ENCODE measurements at places on chromosomes 2 and 18. TPM values are rescaled to one million over a fixed set of nuclear protein-coding genes. Genes with fewer than 3 reads are reported as not detected.

DNA sequence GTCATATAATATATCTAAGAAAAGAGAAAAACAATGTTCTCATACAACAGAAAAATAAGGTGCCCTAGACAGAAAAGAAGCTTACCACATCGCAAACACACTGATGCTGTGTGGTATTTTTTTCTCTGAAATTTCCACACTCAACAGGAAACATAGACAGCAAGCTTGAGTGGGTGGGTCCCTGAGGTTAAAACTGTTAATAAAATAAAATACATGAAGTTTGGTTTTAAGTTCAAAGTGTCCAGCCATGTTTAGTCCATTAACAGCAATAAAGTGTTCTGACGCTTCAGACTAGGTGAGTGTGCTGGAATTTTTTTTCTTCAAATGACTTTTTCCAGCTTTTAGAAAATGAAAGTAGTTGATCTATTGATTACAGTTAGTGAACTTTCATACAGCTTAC, 83.3 kb upstream of the EPB41L5 start:
- no peak for DNase-seq

DNA sequence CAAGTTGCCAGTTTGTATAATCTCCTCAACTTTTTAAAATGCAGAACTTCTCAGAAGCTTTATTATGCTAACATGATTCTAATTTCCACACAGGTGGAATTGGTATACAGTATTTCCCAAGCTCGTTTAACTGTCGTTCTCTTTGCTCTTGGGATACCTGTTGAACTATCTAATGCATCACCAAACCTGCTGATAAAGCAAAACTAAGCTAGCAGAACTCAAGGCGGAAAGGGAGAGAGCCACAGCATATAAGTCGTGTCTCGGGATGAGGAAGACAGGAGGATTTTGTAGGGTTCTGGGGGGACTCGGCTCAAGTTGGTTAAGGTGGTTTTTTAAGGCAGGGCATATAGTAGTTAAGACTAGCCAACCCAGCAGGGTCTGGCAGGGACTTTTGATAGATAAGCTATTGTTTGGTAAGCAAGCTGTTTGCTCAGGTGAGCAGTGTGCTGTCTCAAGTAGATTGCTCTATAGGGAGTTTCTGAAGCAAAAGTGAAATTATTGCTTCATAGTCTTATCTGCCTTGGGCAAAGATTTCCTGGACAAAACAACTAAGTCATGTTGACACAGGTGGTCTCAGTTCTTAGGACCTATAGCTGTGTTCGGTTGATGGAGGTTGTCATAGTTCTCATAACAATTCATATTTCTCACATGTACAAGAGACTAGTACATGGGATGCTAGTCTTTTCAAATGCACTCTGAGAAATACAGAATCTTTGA, 28.2 kb upstream of the CHRNA1 start:
- no peak for DNase-seq

KCNJ3 gene
- total RNA-seq = 2.0 TPM

DNA sequence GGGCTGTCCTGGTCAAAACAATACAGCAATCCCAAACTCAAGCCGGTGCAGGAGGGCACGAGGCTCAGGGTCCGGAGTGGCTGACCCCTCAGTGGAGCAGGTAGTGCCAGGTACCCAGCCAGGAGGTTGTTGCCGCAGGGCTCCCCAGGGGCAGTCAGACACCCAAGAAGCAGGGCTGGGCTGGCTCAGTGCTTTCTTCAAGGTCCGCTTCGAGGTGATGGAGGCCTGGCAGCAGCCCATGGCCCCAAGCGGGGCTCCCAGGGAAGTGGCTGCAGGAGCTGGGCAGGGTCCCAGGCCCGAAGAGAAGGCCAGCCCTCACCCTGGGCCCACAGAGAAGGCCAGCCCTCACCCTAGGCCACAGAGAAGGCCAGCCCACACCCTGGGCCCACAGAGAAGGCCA, 55.3 kb upstream of the COPS8 start:
- DNase-seq = no peak

GRCh38 chr18:36658611-36659010, 170.2 kb downstream of the TPGS2 start:
- DNase-seq = no peak

DNA sequence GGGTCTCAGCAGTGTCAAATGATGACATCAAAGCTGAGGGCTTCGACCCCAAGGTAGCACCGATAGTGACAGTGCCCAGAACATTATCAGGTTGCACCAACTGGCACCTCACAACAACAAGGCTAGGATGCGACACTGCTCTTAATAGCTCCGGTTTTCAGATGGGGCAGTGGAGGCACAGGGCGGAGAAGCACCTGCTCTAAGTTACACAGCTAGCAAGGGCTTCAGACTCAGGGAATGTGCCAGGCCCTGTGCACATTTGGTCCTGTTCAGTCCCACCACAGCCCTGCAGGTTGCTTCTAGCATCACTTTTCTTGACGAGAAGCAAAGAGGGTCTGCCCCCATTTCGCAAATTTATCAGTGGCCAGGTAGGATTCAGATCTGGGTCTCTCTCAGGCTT, 74.1 kb downstream of the DGKD start:
- no peak for DNase-seq

GRCh38 chr2:215966951-215967350, 46.4 kb downstream of the MREG start:
- no peak for DNase-seq

DNA sequence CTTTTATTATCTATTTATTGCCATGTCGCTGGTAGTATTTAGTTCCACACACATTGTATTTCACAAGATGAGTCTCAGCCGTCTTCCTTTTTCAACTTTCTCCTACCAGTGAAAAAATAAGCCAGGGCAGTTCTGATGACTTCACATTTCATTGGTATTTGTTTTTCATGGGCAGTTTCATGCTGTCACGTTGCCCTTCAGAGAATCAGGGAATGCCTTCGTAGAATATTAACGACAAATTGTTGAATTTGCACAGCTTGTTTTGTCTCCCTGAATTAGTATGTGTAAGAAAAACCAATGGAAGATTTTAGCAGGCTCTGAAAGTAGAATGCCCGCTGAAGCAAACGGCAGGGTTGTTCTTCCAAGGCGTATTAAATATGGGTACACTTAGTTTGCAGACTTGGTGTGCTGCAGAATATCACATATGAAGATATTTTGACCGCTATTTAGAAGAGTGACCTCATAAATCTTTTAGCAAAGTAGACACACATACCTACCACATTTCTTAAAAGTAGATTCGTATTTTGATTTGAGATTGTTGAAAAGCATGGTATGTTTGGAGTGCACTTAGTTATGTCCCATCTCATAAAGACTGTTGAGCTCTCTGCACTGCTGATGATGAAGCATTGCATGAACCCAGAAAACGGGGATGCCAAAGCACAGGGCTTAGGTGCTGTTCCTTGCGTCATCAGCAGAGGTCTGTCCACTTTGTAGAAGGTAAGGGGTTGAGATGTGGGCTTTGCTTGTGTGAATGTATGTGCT, 2.9 kb downstream of the NEDD4L start:
- no peak for DNase-seq

- no peak for DNase-seq
Observed at GRCh38 chr2:221518935-221519625, 53.0 kb downstream of the EPHA4 start.

SDC1 gene
- total RNA-seq = 0.42 TPM

DNA sequence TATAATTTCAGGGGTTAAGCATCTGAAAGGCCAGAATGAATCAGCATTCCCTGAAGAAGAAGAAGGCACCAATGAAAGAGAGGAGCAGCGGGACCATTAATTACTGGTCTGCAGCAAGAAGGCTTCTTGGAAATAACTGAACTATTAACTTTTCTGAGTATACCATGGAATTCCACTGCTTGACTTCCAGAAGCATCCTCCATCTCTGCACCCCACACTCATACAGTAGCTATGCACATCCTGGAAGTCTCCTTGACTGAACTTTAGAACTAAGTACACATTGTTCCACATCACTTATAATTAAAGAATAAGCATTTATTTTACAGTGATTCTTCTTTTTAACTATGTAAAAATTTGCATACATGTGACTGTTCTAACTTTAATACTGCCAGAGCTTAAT, 131.5 kb downstream of the PPP1R1C start:
- no peak for DNase-seq

DSG1 gene
- total RNA-seq = 0.77 TPM

GRCh38 chr2:230849633-230850357, 14.9 kb upstream of the ITM2C start:
- DNase-seq = peak; percentile 67

DNA sequence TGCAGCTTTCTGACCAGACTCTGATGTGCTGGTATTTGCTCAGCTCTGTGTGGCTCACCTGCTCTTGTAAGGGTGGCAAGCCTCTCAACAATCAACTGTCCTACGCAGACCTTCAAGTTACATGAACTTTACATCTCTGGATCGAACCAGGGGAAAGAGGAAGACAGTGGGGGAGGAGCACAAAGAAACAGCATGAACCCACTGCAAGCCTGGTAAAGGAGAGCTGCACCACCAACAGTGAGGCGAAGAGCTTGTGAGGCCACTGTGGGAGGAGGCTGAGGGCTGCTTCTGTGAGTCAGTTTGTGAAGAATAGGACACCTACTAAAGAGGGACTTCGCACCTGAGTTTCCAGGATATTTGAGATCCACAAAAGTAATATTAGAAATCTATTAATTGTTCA, 18.8 kb upstream of the FAM110C start:
- DNase-seq = no peak

DNA sequence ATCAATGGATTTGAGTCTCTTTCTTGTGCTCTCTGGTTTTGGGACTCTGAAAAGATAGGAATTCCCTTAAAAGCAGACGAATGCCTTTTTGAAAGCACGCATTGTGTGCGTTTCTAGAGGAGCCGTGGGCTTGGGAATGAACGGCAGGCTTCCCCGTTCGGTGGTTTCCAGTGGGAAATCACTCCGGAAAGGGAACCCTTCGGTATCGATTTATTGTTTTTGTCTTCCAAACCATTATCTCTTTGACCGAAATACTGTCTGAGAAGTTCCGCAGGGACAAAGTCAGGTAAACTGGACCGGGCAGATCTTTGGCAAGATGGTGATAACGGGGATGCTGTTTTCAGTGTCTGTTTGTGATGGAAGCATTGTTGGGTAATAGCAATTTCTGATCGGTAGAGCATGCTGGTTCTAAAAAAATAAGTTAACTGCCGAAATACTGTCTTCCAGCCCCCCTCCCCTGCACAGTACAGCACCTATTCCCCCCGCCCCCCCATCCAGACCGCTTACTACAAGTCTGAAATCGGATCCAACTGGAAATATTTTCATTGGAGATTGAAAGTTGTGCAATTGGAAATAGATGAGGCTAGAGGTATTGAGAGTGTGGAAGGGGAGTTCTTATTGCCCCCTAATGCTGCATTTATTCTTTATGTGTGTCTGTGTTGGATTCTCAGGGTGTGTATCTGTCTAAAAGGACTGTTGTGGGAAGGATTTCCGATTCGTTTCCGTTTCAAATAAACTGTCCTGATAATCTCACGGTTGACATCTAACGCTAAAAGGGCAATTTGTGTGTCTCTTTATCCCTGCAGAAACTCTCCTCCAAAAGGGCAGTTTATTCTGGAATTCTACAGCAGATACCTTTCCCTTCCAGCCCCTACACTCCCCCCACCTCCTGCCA, 635 bp downstream of the SETBP1 start:
- DNase-seq = no peak

- no peak for DNase-seq
Observed at GRCh38 chr2:98893911-98894321, 42.1 kb downstream of the CRACDL start.

GRCh38 chr2:201854221-201854801, 48.0 kb downstream of the CDK15 start:
- DNase-seq = no peak

HNMT gene
- total RNA-seq = 11.0 TPM

DNA sequence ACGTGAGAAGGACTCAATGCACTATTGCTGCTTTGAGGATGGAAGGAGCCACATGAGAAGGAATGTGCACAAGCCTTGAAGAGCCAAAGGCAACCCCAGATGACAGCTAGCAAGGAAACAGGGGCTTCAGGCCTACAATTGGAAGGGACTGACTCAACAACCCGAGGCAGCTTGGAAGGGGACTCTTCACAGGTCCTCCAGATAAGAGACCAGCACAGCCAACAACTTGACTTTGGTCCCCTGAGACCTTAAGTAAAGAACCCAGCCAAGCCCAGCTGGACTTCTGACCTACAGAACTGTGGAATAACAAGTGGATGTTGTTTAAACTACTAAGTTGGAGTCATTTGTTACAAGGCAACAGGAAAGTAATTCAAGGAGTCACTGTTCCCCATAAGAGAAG, 277.2 kb downstream of the SUCLG1 start:
- no peak for DNase-seq

- DNase-seq = no peak
Observed at GRCh38 chr18:79156327-79156726, 87.1 kb downstream of the ATP9B start.
